Type B pancreatic cell (in vitro differentiated cells): ENCODE measurements at places on chromosomes 11 and 22. TPM values are rescaled to one million over a fixed set of nuclear protein-coding genes. Genes with fewer than 3 reads are reported as not detected.

- H3K36me3 ChIP-seq, result no peaks in the 10 kb centered on the region
- no peak overlapping the region for H3K27ac ChIP-seq
- H3K4me1 ChIP-seq, result no peaks in the 10 kb centered on the region
- H3K4me3 ChIP-seq, result no peak overlapping the region
- H3K27me3 ChIP-seq, result peaks cover 63% of the 10 kb centered on the region
Observed at GRCh38 chr11:2484576-2485125, 39.8 kb downstream of the KCNQ1 start.

KDM4E gene
- not detected in 2 replicates for total RNA-seq

DNA sequence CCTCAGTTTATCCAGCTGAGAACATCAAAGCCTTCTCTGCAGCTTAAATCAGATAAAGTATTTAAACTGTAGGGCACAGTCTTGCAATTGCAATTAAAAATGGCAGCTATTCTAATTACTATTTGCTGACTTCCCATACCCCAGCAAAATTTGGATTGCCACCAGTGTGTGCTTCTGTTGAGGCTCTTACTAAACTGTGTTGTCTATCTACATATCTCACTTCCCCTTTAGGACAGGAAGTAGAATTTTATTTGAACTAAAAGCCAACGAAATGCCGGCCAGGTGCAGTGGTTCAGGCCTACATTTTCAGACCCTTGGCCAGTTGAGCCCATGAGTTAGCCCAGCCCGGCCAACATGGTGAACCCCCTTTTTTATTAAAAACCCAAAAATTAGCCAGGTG is 7.1 kb downstream of the SAA4 start:
- H3K4me1 ChIP-seq, result no peaks in the 10 kb centered on the region
- H3K4me3 ChIP-seq, result no peak overlapping the region
- no peak for DNase-seq
- H3K27me3 ChIP-seq, result peaks cover 6% of the 10 kb centered on the region

CRYBA4 gene
- total RNA-seq, result 1.0 TPM in 1 of 2 replicates, not detected in the other

DNA sequence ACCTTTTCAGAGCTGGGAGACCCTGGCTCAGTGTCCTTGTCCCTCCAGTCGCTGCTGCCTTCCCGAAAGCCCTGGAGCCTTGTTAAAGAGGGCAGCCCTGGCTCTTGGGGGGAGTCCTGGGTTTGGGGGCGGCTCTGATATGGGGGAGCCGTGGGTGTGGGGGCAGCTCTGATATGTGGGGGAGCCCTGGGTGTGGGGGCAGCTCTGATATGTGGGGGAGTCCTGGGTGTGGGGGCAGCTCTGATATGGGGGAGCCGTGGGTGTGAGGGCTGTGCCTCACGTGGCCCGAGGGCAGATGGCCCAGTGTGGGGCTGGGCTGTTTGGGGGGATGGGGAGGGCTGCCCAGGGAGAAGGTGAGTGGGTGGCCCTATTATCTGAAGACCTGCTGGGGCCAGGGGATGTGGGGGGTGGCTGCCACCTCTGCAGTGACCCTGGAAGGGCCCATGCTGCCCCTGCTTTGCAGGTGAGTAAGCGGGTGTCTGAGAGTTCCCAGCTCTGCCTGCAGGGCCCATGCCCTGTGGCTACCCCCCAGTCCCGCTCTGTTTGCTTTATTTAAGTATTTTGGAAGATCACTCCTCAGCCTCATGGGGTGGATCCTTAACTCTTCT is 30.9 kb upstream of the GRAMD4 start:
- H3K27me3 ChIP-seq, result no peaks in the 10 kb centered on the region
- peaks cover 1% of the 10 kb centered on the region for H3K36me3 ChIP-seq
- H3K4me3 ChIP-seq, result no peak overlapping the region
- peaks cover 24% of the 10 kb centered on the region for H3K4me1 ChIP-seq
- no peak for DNase-seq

ZNF215 gene
- total RNA-seq, result 3.2 and 4.6 TPM in 2 replicates

ACTN3 gene
- total RNA-seq, result 0.57 and 2.6 TPM in 2 replicates

GRCh38 chr11:73520353-73521061 is 77.4 kb downstream of the FAM168A start:
- no peak overlapping the region for H3K27ac ChIP-seq
- no peak for DNase-seq
- H3K4me1 ChIP-seq, result peaks cover 27% of the 10 kb centered on the region
- peaks cover 8% of the 10 kb centered on the region for H3K36me3 ChIP-seq
- H3K27me3 ChIP-seq, result no peaks in the 10 kb centered on the region
- no peak overlapping the region for H3K4me3 ChIP-seq

- no peak for DNase-seq
- no peak overlapping the region for H3K4me3 ChIP-seq
- H3K36me3 ChIP-seq, result no peaks in the 10 kb centered on the region
Observed at GRCh38 chr11:126560221-126560620, 204.7 kb downstream of the ST3GAL4 start.

DNA sequence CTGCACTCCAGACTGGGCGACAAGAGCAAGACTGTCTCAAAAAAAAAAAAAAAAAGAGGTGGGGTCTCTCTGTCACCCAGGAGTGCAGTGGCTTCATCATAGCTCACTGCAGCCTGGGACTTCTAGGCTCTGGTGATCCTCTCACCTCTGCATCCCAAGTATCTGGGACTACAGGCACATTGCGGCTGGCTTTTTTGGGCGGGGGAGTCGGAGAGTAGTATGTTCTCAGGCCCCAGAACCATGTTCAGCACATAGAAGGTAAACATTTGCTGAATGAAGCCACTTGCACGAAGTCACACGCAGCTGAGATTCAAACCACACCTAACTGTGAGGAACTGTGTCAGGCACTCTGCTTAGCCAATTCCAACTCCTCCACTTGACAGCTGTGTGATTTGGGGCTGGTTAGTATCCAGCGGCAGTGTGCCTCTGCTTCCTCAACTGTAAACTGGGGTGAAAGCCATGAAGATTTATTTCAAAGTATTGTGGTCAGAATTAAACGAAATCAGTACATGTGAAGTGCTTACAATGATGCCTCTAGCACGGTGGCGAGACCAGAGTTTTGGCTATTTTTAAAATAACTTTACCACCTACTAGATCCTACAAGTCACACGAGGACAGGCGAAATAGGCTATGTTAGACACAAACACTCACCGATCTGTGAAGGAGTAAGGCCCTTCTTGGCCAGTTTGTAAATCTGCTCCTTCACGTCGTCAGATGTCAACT is 789 bp downstream of the RPS13 start:
- H3K4me3 ChIP-seq, result peak overlapping the region; percentile 99
- H3K27me3 ChIP-seq, result no peaks in the 10 kb centered on the region
- H3K4me1 ChIP-seq, result peaks cover 34% of the 10 kb centered on the region
- no peak for DNase-seq

GTSE1 gene
- 12.3 and 39.6 TPM in 2 replicates for total RNA-seq

TTC36 gene
- 1.6 and 1.8 TPM in 2 replicates for total RNA-seq

GRCh38 chr11:69497221-69497787 is 15.8 kb downstream of the LINC01488 start:
- DNase-seq, result no peak
- H3K27ac ChIP-seq, result peak overlapping the region; percentile 61
- no peaks in the 10 kb centered on the region for H3K36me3 ChIP-seq
- H3K4me3 ChIP-seq, result no peak overlapping the region
- no peaks in the 10 kb centered on the region for H3K27me3 ChIP-seq
- peaks cover 4% of the 10 kb centered on the region for H3K4me1 ChIP-seq

TBC1D10A gene
- total RNA-seq, result 15.3 and 21.5 TPM in 2 replicates

GRCh38 chr11:59218319-59218718 is 5.6 kb upstream of the MPEG1 start:
- no peak overlapping the region for H3K4me3 ChIP-seq
- no peaks in the 10 kb centered on the region for H3K36me3 ChIP-seq
- H3K27ac ChIP-seq, result no peak overlapping the region

DNA sequence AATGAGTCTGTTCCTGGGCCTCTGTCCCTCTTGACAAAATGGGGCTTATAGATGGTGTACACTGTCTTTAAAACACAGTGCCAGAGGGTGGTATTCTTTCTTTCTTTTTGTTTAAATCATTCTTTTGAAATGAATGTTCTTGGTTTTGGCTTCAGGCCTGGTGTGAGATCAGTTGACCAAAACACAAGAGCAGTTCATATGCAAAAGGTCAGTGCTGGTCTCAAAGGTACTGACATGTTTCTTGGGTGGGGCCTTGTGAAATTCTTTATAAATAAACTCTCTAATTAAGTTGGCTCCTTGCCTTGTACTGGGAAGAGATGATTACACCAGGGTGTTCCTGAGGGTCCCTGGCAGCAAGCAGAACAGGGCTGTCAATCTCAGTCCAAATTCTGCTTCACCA is 110.0 kb downstream of the FBXO7 start:
- no peak overlapping the region for H3K27ac ChIP-seq
- H3K27me3 ChIP-seq, result no peaks in the 10 kb centered on the region
- no peak for DNase-seq
- no peaks in the 10 kb centered on the region for H3K36me3 ChIP-seq
- peaks cover 20% of the 10 kb centered on the region for H3K4me1 ChIP-seq
- H3K4me3 ChIP-seq, result no peak overlapping the region

DNA sequence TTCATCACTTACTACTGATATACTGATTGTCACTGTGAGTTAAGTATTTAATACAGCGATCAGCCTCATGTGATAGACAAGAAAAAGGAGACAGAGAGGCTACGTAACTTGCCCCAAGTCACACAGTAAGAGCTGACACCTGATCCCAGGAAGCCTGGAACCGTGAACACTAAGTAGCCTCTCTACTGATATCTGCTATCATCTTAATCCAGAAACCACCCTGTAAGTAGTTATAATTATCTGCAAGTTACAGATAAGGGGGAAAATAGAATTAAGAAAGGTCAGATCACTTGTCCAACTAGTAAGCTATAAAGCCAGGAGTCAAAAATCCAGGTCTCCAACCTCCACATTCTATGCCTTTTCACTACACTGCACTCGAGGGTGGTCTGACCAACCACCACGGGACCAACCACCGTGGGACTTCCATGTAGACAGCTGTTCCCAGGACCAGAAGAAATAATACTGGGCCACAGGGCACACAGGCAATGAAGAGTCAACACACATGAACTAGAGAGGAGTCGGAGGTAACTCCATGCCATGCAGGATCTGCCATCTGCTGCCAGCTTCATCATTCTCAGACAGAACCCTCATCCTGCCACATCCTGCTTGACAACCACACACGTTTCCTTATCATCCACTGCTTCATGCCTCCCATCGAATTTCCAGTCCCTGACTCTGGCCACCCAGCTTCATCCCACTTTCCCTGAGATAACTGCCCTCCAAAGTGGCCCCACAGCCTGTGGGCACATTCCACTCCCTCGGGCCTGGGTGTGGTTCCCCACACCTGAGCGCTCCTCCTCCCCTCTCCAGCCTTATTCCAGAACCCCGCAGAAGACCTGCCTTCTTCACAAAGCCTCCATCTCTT is 58.6 kb downstream of the MICAL3 start:
- no peaks in the 10 kb centered on the region for H3K27me3 ChIP-seq
- H3K4me3 ChIP-seq, result no peak overlapping the region
- H3K27ac ChIP-seq, result no peak overlapping the region
- DNase-seq, result no peak

DNA sequence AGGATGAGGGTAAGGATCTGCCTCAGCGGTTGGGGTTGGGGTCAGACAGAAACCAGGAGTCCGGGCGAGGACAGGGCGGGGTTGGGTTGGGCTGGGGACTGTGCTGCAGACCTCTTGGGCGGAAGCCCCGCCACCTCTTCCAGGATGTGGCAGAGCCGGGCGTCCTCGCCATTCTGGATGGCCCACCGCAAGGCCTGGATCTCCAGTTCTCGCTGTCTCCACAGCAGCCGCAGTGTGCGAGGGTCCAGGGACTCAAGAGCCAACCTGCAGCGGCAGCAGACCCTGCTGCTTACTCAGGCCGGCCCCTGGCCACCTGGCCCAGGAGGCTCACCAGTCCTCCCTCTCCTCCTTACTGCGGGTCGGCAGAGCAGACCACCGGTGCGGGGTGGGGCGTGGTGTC is 2.0 kb downstream of the LMNTD2 start:
- H3K27me3 ChIP-seq, result peaks cover 18% of the 10 kb centered on the region
- no peak overlapping the region for H3K4me3 ChIP-seq
- no peaks in the 10 kb centered on the region for H3K36me3 ChIP-seq
- no peak overlapping the region for H3K27ac ChIP-seq

GRCh38 chr11:7448201-7448600 is 37.1 kb upstream of the OLFML1 start:
- no peaks in the 10 kb centered on the region for H3K36me3 ChIP-seq
- H3K4me3 ChIP-seq, result no peak overlapping the region
- H3K27me3 ChIP-seq, result no peaks in the 10 kb centered on the region
- no peak for DNase-seq
- no peak overlapping the region for H3K27ac ChIP-seq
- H3K4me1 ChIP-seq, result peaks cover 26% of the 10 kb centered on the region

DNA sequence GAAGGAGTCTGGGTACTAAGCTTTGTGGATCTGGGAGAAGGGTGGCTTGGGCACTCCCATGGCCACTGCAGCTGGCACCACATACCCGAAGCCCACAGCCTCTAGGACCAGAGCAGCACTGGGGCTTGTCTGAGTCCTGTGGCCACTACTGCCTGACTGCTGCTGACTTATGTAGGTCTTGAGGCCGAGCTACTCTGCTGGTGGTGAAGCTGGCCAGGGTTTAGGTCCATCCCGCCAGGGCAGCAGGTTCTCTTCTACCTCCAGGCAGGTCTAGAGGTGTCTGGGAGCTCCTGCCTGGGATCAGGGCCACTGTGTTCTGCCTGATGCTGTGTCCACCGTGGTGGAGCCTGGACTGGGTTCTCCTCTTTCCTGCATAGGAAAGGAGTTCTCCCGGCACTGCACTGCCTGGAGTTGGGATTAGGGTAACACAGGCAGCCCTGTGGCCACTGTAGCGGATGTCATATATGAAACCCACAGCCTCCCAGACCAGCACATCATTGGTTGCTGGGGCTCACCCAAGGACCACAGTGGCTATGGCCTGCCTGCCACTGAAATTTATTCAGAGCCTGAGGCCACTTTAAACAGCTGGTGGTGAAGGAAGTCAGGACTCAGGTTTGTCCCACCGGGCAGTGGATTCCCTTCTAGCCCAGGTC is 109.8 kb upstream of the SERPIND1 start:
- peaks cover 23% of the 10 kb centered on the region for H3K27me3 ChIP-seq
- H3K4me3 ChIP-seq, result no peak overlapping the region
- DNase-seq, result peak; percentile 37
- H3K27ac ChIP-seq, result no peak overlapping the region

DNA sequence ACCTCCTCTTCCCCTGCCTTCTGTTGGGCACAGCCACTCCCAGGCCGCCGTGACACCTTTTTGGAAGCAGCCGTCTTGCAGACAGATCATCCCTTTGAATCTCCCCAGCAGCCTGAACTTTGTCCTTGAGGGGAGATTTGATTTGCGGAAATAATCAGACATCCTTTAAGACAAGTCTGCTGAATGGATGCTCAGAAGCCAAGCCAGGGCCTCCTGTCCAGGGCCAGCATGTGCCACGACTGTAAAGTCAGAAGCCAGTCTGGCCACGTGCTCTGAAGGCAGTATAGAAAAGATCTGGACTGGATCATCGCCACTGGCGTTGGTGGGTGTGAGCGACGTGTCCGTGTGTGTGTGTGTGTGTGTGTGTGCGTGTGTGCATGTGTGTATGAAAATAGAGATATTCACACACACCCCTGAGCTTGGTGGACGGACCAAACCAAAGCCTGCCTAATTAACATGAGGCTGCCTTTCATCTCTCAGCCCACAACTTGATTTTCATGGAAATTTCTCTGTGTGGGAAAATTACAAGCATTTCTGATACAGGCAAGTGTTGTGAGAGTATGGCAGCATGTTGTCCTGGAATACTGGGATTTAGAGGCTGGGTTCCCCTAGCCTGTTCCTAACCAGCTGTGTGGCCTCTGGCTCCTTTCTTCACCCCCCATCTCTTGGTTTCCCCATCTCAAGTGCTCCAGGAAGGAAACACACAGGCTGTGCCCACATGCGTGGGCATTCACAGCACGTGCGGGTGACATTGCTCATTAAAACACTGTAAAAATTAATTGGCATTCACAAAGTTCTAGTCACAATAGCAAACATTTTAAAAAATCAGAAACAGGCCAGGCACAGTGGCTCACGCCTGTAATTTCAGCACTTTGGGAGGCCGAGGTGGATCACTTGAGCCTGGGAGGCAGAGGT is 61.8 kb upstream of the WNT7B start:
- DNase-seq, result no peak
- H3K4me1 ChIP-seq, result peaks cover 14% of the 10 kb centered on the region
- no peak overlapping the region for H3K4me3 ChIP-seq
- no peaks in the 10 kb centered on the region for H3K36me3 ChIP-seq
- H3K27me3 ChIP-seq, result peaks cover 6% of the 10 kb centered on the region
- H3K27ac ChIP-seq, result no peak overlapping the region
